Stimulated activated CD8-positive, alpha-beta memory T cell treated with anti-CD3 and anti-CD28 coated beads, Interleukin-4, amount 100 ng/mL, for 1 hour (primary cell): ENCODE measurements at places on chromosomes 5 and 9.

GRCh38 chr5:14614490-14614889, 32.9 kb downstream of the OTULINL start:
- DNase-seq: no peak

DNA sequence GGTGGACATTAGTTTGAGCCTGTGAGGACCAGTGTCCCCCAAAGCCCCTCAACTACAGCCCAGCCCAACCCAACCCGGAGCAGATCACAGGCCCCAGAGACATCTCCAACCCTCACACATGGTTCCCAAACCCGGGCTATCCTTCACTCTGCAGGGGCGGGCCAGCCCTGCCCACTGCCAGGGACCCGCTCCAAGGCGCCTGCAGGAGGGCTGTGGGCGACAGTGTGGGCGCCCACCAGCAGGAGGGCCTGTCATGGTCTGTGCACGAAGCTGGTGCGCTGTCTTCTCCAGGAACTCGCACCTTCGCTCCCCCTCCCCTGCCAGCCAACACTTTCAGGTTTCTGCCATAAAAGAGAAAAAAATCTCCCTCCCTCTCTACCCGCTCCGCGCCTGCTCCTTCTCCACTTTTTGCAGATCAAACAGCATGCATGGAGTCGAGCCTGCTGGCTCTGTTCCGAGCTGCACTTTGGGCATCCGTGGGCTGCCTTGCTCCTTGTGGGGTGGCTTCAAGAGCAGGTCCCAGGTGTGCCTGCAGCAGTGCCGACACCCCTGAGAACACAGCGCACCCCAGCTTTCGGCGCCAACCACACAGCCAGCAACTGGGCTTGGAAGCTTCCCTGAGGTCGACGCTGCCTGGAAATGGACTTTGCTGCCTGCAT, 133.7 kb upstream of the PPP1R26 start:
- no peak for DNase-seq

GRCh38 chr5:119385136-119385535, 29.3 kb downstream of the TNFAIP8 start:
- no peak for DNase-seq

- DNase-seq: peak; percentile 34
These were observed 54.4 kb downstream of the GNAQ start for GRCh38 chr9:77977210-77977611.

DNA sequence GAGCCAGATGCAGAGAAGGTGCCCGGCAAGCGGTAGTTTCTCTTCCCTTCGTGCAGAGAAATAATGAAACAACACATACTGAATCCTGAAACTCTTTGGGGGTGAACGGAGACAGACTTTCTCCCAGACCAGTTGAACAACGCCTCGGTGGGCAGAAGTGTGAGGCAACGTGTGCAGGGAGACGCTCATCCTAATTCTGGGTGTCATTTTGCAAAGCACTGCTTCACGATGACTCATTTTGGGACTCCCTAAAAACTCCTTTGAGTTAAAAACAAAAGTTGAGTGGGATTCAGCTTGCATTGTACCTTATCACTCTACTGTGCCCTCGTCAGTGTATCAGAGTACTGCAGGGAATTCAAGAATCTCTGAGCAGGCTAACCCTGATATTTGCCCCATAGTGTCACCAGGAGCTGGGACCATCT, 3.5 kb upstream of the NEK6 start:
- no peak for DNase-seq

- DNase-seq: no peak
These were observed 84.2 kb downstream of the FNBP1 start for GRCh38 chr9:129958796-129959195.

DNA sequence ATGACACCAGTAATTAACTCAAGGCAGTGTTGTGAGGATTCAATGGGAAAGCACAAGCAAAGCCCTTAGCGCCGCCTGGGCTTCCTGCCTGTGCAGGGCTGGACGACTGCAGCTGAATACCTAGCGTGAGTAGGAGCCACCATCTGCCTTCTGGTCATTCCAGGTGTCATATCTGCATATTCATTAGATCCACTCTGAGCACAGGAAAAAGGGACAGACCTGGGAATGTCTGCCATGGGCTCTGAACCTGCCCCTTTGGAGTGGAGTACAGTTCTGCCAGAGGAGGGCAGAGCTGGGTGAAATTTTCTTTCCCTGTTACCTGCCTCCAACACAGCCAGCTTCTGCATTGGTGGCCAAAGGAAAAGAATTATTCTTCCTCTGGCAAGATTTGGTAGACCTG, 298.8 kb downstream of the NSG2 start:
- no peak for DNase-seq

DNA sequence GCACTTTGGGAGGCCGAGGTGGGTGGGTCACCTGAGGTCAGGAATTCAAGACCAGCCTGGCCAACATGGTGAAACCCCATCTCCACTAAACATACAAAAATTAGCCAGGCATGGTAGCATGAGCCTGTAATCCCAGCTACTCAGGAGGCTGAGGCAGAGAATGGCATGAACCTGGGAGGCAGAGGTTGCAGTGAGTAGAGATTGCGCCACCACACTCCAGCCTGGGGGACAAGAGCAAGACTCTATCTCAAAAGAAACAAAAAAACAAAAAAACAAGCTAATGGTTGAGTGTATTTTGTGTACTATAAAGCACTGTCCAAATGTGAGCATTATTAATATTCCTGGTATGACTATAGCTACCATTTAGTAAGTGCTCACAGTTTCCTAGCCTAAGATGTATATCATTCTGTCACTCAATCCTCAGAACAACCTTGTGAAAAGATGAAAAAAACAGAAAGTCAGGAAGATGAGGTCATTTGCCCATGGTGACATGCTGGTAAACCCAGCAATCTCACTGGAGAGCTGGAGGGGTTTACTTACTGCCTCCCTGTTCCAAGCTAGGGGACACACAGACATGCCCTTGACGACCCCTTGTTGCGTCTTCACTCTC, 27.7 kb downstream of the ARHGEF37 start:
- no peak for DNase-seq

- DNase-seq: no peak
These were observed 100.7 kb downstream of the PAM start for GRCh38 chr5:102855681-102856388.

GRCh38 chr5:24059006-24059405, 551.6 kb downstream of the PRDM9 start:
- DNase-seq: no peak
